ENCODE measurements at places on chromosomes 1 and 21.

GRCh38 chr1:109275706-109276345 lies 7.1 kb downstream of the PSRC1 start:
- DNase-seq, result no peak

- DNase-seq, result no peak
Observed at GRCh38 chr1:179969962-179970361, 15.4 kb downstream of the CEP350 start.

DNA sequence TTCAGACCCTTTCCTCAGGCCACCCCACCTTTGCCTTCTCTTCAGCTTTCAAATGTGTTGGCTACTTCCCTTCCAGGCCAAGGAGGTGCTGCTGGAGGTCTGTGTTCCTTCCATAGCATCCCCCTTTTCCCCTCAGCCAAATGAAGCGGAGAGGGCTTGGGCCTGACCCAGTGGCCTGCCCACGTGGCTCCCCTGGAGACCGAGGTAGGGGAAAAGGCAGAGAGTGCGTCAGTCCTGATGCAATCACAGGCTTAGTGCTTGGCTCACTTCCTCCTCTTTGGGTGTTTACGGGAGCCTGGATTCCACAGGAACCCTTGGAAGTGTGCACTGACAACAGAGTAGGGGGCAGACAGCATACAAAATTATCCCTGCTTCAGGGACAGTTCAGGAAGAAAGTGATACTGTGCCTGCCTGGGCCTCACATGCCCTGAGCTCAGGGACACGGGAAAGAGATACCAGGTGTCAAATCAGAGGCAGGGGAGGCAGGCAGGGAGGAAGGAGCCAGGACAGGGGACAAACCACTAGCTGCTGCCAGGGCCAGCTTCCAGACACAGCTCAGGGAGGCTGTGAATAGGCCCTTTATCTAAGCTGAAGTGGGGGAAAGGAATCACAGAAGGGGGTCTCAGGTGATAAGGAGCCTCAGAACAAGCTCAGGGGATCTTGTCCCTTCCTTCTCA lies 16.6 kb upstream of the PTP4A2 start:
- DNase-seq, result peak; percentile 35

DNA sequence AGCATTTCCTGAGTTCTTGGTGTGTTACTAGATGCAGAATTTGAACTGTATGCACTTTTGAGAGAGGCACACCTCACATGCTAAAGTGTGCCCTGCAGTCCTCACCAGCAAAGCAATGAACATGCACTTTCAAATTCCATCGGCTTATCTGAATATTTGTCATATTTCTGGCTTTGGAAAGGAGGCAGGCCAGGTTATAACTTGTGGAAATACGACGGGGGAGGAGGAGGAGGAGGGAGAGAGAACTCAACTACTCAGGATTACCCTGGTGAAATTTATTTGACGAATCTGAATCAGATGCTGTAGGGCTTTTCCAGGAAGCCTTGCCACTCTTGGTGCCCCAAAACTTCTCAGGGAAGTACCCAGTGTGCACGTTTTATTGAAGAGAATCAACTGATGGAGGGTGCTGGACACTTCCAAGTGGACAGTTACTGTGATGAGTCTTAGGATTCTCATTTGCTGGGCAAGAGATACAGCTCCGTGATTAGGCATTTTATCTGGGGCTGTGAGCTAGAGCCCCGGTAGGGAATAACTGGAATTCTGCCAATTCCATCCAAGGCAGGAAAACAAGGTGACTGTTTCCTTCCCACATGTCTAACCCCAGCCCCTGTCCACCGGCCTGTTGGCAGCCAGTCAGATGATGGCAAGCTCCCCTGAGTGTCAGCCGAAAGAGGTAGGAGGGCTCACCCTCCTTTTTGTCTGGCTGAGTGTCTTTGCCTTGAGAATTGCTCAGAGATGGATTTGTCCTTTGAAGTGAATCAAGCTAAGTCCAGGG lies 3.8 kb downstream of the PDPN start:
- no peak for DNase-seq

DNA sequence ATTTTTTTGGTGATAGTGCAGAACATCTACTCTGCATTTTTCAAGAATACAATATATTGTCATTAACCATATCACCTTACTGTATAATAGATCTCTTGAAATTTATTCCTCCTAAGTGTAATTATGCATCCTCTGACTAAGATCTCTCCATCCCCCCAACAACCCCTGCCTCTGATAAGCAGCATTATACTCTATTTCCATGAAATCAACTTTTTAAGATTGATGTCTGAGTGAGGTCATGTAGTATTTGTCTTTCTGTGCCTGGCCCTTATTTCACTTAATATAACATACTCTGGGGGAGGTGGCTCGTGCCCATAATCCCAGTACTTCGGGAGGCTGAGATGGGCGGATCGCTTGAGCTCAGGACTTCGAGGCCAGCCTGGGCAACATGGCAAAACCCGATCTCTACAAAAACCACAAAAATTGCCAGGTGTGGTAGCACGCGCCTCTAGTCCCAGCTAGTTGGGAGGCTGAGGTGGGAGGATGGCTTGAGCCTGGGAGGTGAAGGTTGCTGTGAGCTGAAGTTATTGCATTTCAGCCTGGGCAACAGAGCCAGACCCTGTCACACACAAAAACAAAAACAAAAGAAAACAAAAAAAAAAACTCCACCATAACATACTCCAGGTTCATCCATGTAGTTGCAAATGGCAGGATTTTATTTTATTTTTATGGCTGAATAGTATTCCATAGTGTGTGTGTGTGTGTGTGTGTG lies 5.7 kb downstream of the ACOT11 start:
- no peak for DNase-seq

DNA sequence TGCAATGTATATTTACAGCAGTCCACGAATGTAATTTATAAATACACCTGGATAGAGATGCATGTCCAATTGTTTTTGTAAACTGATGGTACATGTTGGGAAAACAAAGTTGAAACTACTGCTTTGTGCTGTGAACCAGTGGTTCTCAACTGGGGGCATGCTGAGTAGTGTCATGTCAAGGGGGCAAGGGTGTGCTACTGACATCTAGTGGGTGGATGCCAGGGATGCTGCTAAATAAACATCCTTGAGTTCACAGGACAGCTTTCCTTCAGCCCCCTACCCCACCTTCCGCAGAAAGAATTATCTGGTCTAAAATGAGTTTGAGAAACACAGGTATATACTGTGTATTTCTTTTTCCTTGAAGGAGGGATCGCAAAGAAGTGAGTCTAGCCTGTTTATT lies 95.9 kb downstream of the RASAL2 start:
- peak; percentile 62 for DNase-seq
